ENCODE measurements at places on chromosomes 7 and 10. TPM values are rescaled to one million over a fixed set of nuclear protein-coding genes. Genes with fewer than 3 reads are reported as not detected.

SLC18A3 gene
- polyA plus RNA-seq, result not detected

PTF1A gene
- polyA plus RNA-seq, result not detected

THSD7A gene
- 3.5 TPM for polyA plus RNA-seq

GRM3 gene
- 0.10 TPM for polyA plus RNA-seq

OGDHL gene
- polyA plus RNA-seq, result 1.9 TPM

SEMA4G gene
- 9.1 TPM for polyA plus RNA-seq

PPP2R2D gene
- polyA plus RNA-seq, result 62.9 TPM

TFPI2 gene
- polyA plus RNA-seq, result 27.0 TPM

- H3K27ac ChIP-seq, result no peak overlapping the region
- no peaks in the 10 kb centered on the region for H3K36me3 ChIP-seq
- H3K27me3 ChIP-seq, result no peaks in the 10 kb centered on the region
- DNase-seq, result no peak
- H3K4me3 ChIP-seq, result no peak overlapping the region
- H3K4me1 ChIP-seq, result no peaks in the 10 kb centered on the region
These were observed 17.6 kb downstream of the SRI start for GRCh38 chr7:88202278-88202677.

DNA sequence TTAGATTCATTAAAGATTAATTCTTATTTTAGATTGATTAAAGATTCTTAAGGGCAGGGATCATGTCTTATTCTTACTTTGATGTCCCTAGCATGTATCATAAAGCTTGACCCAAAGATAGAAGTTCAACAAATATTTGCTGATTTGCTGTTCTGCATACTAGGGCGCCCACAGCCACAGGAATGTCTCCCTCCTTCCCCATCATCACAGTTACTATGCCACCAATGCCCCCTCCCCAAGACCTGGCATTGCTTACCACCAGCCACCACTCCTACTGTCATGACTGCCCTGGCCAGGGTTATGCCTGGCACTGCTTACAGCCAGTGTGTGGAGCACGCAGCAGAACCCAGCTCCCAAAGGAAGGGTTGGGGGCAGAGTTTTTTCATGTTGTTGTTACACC, 86.7 kb upstream of the AGK start:
- no peak overlapping the region for H3K27ac ChIP-seq
- no peak for DNase-seq
- no peaks in the 10 kb centered on the region for H3K4me1 ChIP-seq
- H3K4me3 ChIP-seq, result no peak overlapping the region
- no peaks in the 10 kb centered on the region for H3K27me3 ChIP-seq

DNA sequence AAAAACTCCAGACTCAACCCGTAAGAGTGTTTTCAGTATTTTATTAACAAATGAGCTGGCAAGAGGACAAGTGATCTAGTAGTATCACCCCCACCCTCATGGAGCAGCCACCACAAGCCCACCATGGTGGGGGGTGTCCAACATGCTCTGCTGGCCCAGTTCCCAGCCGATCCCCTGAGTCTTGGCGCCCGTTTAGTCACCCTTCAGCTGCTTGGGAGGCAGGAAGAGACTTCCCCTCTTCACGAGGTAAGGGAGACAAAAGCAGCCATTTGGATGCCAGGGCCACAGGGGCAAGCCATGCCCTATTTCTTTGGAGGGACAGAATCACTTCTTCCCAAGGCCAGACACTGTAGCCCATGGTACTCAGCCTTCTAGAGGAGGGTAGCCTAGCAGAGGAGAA, 54.1 kb downstream of the NOD1 start:
- H3K36me3 ChIP-seq, result no peaks in the 10 kb centered on the region
- H3K4me3 ChIP-seq, result no peak overlapping the region
- H3K27me3 ChIP-seq, result no peaks in the 10 kb centered on the region
- H3K4me1 ChIP-seq, result no peaks in the 10 kb centered on the region

GRCh38 chr10:74223755-74224529, 72.9 kb downstream of the ADK start:
- H3K27ac ChIP-seq, result no peak overlapping the region
- no peak overlapping the region for H3K4me3 ChIP-seq
- no peaks in the 10 kb centered on the region for H3K4me1 ChIP-seq
- no peak for DNase-seq

GRCh38 chr7:46754140-46754720, 827.7 kb downstream of the TNS3 start:
- H3K27ac ChIP-seq, result no peak overlapping the region
- DNase-seq, result no peak
- H3K27me3 ChIP-seq, result no peaks in the 10 kb centered on the region
- no peaks in the 10 kb centered on the region for H3K4me1 ChIP-seq

DNA sequence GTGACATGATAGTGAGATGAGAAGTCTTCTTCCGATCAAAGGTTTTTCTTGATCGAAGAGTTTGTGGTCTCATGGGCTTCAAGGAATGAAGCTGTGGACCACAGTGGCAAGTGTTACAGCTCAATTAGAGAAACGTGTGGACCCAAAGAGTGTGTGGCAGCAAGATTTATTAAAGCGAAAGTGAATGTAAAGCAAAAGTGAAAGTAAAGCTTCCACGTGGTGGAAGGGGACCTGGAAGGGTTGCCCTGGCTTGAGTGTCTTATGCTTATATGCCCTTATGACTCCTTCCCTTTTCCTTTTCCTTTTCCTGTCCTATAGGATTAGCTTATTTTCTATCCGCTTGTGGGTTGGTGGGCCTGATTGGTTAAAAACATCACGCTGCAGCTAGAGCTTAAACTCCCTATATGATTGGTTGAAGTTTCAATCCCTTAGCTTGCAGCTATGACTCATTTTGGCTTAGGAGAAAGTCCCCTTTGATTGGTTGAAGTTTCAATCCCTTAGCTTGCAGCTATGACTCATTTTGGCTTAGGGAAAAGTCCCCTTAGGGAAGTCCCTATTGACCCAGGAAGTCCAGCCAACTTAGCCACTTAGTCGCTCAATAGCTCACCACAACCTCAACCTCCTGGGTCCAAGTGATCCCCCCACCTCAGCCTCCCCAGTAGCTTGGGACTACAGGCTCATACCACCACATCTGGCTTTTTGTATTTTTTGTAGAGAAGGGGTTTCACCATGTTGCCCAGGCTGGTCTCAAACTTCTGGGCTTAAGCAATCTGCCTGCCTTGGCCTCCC, 34.7 kb downstream of the MRPS24 start:
- H3K4me1 ChIP-seq, result no peaks in the 10 kb centered on the region
- H3K36me3 ChIP-seq, result no peaks in the 10 kb centered on the region
- DNase-seq, result no peak
- no peak overlapping the region for H3K27ac ChIP-seq
- H3K4me3 ChIP-seq, result no peak overlapping the region

- H3K27me3 ChIP-seq, result no peaks in the 10 kb centered on the region
- H3K4me1 ChIP-seq, result peaks cover 6% of the 10 kb centered on the region
- no peak for DNase-seq
- H3K36me3 ChIP-seq, result no peaks in the 10 kb centered on the region
- no peak overlapping the region for H3K4me3 ChIP-seq
These were observed 414.8 kb downstream of the RPS24 start for GRCh38 chr10:78448470-78448869.

DNA sequence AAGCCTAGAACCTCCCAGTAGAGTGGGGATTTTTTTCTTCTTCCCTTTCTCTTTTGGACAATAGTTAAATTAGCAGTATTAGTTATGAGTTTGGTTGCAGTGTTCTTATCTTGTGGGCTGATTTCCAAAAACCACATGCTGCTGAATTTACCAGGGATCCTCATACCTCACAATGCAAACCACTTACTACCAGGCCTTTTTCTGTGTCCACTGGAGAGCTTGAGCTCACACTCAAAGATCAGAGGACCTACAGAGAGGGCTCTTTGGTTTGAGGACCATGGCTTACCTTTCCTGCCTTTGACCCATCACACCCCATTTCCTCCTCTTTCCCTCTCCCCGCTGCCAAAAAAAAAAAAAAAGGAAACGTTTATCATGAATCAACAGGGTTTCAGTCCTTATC, 5.4 kb downstream of the OPN1SW start:
- no peaks in the 10 kb centered on the region for H3K4me1 ChIP-seq
- no peaks in the 10 kb centered on the region for H3K27me3 ChIP-seq
- H3K36me3 ChIP-seq, result no peaks in the 10 kb centered on the region
- no peak overlapping the region for H3K27ac ChIP-seq

GRCh38 chr7:42479816-42480633, 243.0 kb upstream of the GLI3 start:
- H3K27ac ChIP-seq, result no peak overlapping the region
- no peaks in the 10 kb centered on the region for H3K36me3 ChIP-seq
- no peaks in the 10 kb centered on the region for H3K4me1 ChIP-seq
- no peak overlapping the region for H3K4me3 ChIP-seq
- no peak for DNase-seq
- no peaks in the 10 kb centered on the region for H3K27me3 ChIP-seq

- no peaks in the 10 kb centered on the region for H3K4me1 ChIP-seq
- H3K27ac ChIP-seq, result no peak overlapping the region
- no peaks in the 10 kb centered on the region for H3K36me3 ChIP-seq
- H3K4me3 ChIP-seq, result no peak overlapping the region
- H3K27me3 ChIP-seq, result no peaks in the 10 kb centered on the region
- no peak for DNase-seq
These were observed 152.4 kb downstream of the KIF20B start for GRCh38 chr10:89853781-89854191.
